Epithelial cell of esophagus (primary cell): ENCODE measurements at places on chromosomes 2 and 18.

DNA sequence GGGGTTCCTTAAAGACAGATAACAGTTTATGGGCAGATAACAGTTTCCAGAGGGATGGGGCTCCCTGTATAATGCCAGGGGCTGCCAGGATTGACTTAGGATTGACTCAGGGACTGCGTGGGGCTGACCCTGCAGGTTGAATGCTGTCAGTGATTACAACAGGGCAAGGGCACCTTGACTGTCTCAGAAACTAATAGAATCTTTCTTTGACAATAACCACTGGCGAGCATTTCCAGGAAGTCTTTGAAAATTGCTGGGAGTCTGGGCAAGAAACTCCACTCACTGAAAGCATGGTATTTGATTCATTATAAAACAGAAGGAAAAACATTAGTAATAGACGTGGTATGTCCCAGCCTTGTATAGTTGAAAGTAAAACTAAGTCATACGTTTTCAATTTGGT lies 101.0 kb downstream of the GPD2 start:
- DNase-seq = peak; percentile 58

GRCh38 chr2:217930761-217931563 lies 71.8 kb downstream of the TNS1 start:
- DNase-seq = no peak

GRCh38 chr2:54560146-54560881 lies 104.2 kb downstream of the SPTBN1 start:
- DNase-seq = peak; percentile 59

- no peak for DNase-seq
These were observed 72.7 kb upstream of the STON1 start for GRCh38 chr2:48457227-48457626.

DNA sequence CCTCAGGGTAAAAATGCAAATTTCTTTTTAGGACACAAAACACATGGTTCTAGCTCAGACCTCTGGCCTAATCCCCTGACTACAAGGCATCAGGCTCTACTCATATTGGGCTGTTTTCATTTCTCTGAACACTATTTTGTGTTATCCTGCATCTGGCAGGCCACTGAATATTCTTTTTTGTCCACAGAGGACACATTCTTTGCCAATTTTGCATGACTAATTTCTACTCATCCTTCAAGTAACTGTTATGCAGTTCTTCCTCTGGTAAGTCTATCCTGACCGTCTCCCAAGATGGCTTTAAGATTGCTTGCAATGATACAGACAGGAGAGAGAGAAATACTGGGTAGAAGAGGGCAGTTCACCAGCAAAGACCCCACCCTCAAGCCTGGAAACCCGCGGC lies 107.6 kb upstream of the RGPD4 start:
- no peak for DNase-seq

DNA sequence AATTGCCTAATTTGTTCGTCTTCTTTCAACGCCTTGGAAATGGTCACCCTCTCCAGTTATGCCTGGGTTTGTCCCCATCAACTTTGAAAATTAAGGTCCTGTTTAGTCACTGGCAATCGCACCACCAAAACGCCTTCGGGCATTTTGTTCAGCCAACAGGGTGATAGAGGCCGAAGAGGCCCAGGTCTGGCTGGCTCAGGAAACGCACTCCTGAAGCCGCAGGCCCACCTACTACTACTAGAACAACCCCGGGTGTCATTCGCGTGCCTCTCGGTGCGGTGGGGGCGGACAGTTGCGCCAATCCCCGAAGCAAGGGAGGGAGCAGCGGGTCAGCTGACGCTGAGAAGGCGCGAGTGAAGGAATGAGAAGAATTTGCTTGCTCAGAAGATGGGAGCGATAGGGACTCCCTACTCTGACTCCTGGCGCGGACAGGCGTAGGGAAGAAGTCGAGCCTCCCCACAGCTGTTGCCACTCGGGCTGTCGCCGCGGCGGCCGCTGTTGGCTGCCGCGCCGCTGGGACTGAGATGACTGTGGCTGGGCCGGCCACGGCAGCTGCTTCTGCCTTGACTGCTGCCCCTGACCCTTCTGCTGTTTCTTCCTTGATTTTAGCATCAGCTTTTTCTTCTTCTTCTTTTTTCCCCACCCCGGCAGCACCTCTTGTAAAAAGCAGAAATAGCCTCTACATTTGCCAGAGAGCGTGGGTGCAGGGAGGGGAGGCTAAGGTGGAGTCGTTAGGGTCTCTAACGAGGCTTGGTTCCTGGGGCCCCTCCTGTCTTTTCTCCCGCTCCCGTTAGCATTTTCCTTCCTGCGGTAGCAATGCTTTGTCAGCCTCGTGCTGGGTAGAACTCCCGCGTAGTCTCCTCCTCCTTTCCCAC lies 387.6 kb downstream of the FIGN start:
- peak; percentile 73 for DNase-seq

GRCh38 chr2:233129351-233129978 lies 69.3 kb downstream of the INPP5D start:
- no peak for DNase-seq

GRCh38 chr2:20377741-20378140 lies 27.1 kb upstream of the PUM2 start:
- no peak for DNase-seq

- DNase-seq = peak; percentile 75
These were observed 80.5 kb downstream of the EHBP1 start for GRCh38 chr2:62785810-62786597.

GRCh38 chr2:227674485-227674884 lies 7.9 kb downstream of the SCYGR5 start:
- DNase-seq = no peak

DNA sequence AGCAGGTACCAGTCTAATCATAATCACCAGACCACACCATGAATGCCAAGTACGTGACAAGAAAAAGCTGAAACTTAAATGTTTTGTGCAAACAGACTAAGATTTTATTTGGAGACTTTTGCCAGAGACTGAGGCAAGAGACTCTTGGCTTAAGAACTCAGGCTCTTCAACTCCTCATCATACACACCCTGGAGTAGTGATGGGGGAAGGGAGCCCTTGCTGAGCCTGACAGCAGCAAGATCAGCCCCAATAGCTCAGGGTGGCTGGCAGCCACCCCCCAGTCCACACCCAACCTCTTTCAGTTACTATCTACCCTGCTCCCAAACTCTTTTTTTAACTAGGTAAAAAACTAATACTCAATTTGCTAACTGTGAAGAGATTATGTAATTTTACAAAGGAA lies 114.8 kb downstream of the CCBE1 start:
- no peak for DNase-seq
